ENCODE measurements at places on chromosomes 1 and 21.

- DNase-seq: no peak
Measured at GRCh38 chr1:78377356-78377928, 113.3 kb upstream of the PTGFR start.

DNA sequence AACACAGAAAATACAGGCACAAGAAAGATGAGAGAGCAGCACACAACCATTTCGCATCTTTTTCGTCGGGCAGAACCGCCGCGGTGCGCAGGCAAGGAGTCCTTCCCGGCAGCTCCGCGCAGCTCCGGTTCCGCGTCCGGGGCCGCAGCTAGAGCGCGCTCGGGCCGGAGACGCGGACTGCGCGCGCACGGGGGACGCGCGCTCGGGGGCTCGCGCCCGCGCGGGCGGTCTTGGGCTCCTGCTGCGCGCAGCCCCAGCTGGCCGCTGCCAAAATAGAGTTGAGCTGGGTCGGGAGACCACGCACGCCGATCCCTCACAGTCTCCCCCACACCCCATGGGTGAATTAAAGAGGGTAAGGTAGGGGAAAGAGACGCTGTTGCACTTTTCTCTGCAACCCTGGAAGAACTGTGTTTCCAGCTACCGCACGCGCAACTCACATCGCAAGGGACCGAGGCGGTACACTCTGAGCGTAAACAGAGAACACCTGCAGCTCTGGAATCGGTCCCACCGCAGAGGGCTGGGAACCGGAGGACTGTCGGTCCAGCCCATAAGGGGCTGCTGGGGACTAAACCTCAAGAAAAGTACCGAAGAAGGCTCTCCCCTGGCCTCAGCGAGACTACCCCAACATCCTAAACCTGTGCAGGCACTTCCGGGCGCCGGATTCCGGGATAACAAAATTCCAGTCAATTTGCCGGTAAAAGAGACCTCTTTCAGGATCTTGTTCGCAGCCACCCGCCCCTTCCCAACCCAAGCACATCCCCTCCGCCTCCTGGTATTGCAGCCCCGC is 1.7 kb downstream of the NR5A2 start:
- DNase-seq: no peak

GRCh38 chr1:235558621-235559169 is 54.4 kb upstream of the B3GALNT2 start:
- no peak for DNase-seq

DNA sequence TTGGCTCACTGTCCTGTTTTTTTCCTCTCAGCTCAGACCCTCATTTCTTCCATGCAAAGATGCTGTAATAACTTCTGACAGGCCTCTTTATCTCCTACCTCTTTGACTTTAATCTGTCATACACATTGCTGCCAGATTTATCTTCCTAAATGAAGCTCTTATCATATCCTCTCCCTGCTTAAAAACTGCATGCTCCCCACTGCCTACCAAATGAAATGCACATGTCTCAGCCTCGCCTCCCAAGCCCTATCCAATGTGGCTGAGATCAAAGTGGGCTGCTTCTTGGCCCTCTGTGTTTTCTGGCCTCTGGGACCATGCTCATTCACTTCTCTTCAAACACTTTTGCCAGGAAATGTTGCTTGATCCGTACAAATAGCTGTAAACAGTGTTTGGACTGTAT is 38.3 kb downstream of the IRF2BP2 start:
- no peak for DNase-seq

DNA sequence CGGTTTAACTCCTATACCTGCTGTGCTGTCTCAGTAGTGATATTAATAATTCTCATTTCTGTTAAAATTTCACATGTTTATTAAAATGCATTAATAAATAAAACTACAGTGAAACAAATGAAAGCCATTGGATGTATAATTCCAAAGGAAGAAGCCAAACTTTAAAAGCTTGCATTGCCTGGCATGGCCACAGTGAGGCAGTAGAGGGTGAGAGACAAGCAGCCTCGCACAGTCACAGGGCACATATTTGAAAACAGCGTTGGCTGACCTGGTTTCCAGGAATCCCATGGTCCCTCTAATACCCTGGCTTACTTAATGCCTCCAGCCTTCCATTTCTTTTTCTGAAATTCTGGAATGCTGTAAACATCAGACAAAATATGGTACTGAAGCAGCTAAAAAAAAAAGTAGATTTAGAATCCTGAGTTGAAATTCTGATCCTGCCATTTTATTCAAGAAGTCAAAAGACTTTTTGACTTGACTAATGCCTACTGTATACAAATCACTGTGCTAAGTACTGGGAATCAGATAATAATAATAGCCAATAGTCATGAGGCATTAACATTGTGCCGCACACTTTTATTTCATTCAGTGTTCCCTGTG is 6.7 kb upstream of the RNASEL start:
- peak; percentile 48 for DNase-seq

GRCh38 chr1:174301295-174302077 is 142.2 kb downstream of the RABGAP1L start:
- DNase-seq: no peak

GRCh38 chr1:239438891-239439290 is 52.5 kb downstream of the CHRM3 start:
- DNase-seq: no peak

GRCh38 chr1:201455098-201455497 is 13.9 kb downstream of the PHLDA3 start:
- no peak for DNase-seq

- no peak for DNase-seq
Measured at GRCh38 chr1:29256979-29257804, 20.9 kb downstream of the PTPRU start.

DNA sequence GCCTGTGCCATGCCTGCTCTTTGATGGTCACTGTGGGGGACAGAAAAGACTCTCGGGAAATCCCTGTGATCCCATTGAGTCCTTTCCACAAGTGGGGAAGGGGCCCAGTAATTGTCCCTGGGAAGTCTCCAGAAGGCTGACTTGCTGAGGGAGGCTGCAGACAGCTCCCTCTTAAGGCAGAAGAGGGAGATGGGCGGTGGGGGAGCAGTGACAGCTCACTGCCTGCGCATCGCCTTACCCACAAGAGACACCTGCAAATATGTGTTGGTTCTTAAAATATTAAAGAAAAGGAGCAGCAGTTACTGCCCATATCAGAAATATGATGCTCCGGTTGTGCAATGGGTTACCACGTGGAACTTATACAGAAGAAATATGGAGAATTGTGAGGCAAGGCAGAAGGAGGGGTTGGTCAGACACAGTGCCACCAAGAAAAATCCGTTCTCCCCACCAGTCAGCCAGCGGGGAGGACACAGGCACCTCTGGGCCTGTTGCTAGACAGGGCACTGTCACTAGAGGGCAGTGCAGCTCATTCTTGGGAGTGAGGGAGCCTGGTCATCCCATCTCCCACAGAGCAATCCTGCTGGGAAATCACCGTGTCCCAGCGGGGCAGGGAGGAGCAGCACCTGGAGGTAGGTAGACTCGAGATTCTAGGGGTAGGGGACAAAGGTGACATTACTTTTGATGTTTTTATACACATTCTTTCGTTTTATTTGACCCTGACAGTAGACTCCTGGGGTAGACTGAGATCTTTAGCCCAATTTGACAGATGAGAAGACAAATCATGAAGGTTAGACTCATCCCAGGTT is 6.9 kb upstream of the CAMK1G start:
- peak; percentile 52 for DNase-seq

GRCh38 chr1:164515231-164515630 is 43.8 kb upstream of the PBX1 start:
- DNase-seq: no peak

GRCh38 chr1:160548960-160549664 is 26.1 kb upstream of the SLAMF6 start:
- no peak for DNase-seq

- no peak for DNase-seq
Measured at GRCh38 chr1:15272009-15272781, 25.2 kb downstream of the FHAD1 start.

- DNase-seq: peak; percentile 17
Measured at GRCh38 chr1:229271448-229272159, 693 bp downstream of the RAB4A start.

DNA sequence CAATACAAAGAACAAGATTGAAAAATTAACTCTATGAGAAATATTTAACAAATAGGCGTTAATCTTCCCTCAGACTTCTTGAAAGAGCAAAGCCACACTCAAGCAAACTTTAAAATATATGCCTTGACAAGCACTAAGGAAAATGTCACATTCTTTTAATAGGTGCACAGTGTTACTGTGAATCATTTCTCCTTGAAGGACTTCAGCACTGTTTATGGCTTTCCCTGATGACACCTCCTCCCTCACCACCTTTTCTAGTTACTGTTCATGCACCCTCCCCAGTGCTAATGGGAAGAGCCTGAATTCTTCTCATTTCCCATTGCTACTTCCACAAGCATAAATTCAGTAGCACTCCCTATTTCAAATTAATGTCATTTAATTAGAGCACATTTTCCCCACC is 299.5 kb upstream of the RRP15 start:
- DNase-seq: no peak

GRCh38 chr1:196105901-196106300 is 502.3 kb downstream of the KCNT2 start:
- no peak for DNase-seq

DNA sequence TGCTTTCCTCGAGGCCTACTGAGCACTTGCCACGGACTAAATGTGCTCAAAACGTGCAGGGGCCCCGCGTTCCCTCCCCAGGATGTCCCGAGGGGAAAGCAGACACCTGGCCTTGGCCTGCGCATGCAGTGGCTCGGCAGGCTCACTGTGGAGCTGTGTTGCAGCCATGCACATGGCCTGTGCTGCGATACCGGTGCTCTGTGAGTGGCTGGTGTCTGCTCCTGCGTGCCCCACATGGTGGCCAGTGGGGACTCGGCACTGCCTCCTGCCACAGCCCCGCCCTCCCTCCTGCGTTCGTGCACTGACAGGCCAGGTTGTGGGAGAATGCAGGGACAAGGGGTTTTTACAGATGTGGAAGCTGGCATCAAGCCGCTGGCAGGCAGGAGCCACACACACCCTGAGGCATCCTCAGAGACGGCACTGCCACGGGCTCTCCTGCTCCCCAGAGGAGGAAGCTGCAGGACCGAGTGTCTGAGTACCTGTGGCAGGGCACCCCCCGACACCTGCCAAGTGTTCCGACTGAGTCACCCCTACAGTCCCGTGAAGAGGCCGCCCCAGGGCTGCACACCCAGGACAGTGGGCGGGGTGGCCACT is 16.9 kb upstream of the PTTG1IP start:
- DNase-seq: no peak

DNA sequence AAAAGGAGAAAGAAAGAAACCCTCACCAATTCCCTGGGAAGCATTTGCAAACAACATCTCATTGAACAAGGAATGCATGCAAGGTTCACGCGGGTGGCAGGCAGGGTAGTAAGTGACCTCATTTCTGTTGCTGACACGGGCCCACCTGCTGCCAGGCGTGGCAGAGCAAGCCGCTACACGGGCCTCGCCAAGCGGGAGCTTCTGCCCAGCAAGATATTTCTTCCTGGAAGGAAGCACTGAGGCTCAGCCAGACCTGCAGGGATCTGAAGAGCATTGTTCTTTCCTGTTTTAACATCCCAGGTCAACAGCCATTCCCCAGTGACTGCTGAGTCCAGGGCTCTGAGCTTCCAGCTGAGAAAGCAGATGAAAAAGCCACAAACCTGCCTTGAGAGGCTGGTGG is 91.9 kb upstream of the IGSF21 start:
- DNase-seq: no peak

- DNase-seq: no peak
Measured at GRCh38 chr1:167227934-167228378, 7.3 kb downstream of the POU2F1 start.

- DNase-seq: peak; percentile 18
Measured at GRCh38 chr21:25881524-25882376, 147.0 kb downstream of the GABPA start.

- DNase-seq: no peak
Measured at GRCh38 chr21:46560568-46561444, 44.1 kb downstream of the S100B start.

GRCh38 chr1:18021242-18021641 is 86.4 kb upstream of the IGSF21 start:
- DNase-seq: no peak

GRCh38 chr1:193033610-193034009 is 25.6 kb downstream of the UCHL5 start:
- no peak for DNase-seq

GRCh38 chr1:240306673-240307072 is 215.0 kb downstream of the FMN2 start:
- no peak for DNase-seq

GRCh38 chr1:231643071-231643934 is 16.7 kb downstream of the DISC1 start:
- DNase-seq: no peak

DNA sequence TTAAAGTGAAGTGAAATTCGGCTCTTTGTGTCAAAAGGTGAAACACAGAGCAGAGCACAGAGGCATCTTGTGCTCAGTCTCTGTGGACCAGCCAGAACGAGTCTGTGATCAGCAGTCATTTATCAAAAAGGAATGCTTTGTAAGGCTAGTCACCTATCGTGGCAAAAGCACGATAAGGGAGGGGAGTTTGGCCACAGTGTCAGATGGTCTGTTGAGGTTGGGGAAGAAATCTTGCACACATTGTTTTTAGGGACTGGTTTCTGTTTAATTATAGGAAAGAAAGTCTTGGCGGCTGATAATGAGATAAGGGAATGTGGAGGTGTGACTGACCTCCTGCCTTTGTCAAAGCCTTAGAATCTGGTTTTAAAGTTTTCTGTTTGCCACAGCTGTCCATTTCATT is 58.2 kb upstream of the KIAA1614 start:
- DNase-seq: no peak

Measured in activated T-helper 9 cell treated with anti-CD3 and anti-CD28 coated beads, Interleukin-2, amount 50 U/mL, for 16 hours (primary cell).